PC-9 (cell line): ENCODE measurements at places on chromosomes 5 and 9. TPM values are rescaled to one million over a fixed set of nuclear protein-coding genes. Genes with fewer than 3 reads are reported as not detected.

DNA sequence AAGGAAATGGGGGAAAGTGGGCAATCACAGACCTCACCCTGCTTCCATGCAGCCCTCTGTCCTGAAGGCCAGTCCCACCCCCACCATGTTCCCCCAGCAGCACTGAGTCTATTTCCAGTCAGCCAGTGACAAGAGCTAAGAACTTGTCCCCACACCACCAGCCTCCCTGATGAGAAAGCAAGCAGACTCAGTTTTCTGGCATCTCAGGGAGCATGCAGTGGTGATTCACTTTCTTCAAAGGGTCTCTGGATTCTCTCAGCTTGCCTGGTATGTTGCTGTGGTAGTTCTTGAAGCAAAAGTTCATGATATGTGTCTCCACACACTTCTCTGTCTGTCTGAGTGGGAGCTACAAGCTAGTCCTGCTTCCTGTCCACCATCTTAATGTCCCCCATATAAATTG is 799.9 kb upstream of the TYRP1 start:
- no peaks in the 10 kb centered on the region for H3K36me3 ChIP-seq
- DNase-seq: no peak
- no peak overlapping the region for H3K27ac ChIP-seq

GRCh38 chr5:173721601-173722232 is 105.3 kb upstream of the BOD1 start:
- H3K27me3 ChIP-seq: no peaks in the 10 kb centered on the region
- H3K36me3 ChIP-seq: no peaks in the 10 kb centered on the region
- 0 out of 2 replicates have a peak, but pooled peaks cover 7% of the 10 kb centered on the region for H3K4me1 ChIP-seq
- no peak for DNase-seq
- H3K27ac ChIP-seq: no peak overlapping the region

BTNL8 gene
- total RNA-seq: not detected in 2 replicates

RASA1 gene
- 55.0 and 66.6 TPM in 2 replicates for total RNA-seq

DNA sequence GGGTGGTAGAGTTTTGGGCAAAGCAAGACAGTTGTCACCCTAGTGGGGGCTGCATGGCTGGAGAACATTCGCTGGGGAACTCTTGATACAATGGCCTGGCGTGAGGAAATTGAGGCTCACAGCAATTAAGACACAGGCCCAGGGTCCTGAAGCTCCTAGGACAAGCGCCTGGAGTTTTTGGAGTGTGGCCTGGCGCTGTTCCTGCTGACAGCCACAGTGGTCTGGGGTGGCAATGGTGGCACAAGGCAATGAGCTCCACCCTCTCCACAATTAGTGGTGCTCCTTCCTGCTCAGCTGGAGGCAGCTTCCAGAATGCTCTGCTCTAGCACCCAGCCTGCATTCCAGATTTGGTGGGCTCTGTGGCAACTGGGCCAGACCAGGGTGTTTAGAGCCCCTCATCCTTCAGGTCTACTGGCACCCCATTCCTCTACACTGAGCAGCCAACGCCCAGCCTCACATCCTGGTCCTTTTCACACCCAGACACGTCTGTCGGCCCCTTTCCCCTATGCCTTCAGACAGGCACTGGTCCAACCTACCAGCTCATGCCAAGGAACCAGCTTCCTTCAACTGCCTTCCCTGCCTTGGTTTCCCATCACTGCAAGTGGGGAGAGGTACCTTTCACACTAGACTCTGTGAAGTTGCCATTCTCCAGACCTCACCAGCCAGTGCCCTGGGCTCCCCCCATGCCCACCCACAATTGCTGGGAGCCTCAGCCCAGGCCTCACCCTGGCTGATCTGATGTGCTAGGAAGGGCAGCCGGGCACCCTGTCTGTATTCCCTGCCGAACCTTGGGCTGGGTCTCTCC is 138.1 kb upstream of the COL5A1 start:
- H3K27me3 ChIP-seq: peaks cover 40% of the 10 kb centered on the region
- no peaks in the 10 kb centered on the region for H3K36me3 ChIP-seq
- H3K4me3 ChIP-seq: no peak overlapping the region

SLCO4C1 gene
- total RNA-seq: 0.48 and 2.5 TPM in 2 replicates

PTPN3 gene
- total RNA-seq: 19.0 and 20.2 TPM in 2 replicates

DNA sequence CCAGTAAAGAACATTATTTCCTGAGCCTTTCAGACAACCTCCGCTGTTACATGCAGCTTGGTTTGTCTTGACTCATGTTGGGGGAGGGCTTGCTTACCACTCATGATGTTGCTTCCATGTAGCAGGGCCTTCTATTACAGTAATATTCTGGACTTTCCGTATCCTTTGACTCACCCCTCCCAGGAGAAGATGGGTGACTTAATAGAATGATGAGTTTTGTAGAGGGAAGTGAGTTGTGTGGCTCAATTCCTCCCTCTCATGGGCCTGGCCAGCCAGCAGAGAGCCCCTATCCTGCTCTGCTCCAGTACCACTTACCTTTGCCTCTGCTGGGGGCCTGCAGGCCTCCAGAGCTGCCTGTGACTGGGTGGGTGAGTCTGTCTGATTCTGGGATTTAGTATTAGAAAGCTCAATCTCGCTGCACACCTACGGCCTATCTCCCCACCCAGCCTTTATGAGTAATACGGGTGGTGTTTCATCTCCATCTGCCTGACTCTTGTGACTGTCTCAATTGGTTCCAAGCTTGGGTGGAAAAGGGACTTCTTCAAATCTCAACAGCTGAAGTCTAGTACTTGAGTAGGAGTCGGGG is 52.6 kb upstream of the KLF9 start:
- no peak overlapping the region for H3K4me3 ChIP-seq
- H3K36me3 ChIP-seq: no peaks in the 10 kb centered on the region
- no peaks in the 10 kb centered on the region for H3K4me1 ChIP-seq
- H3K27ac ChIP-seq: no peak overlapping the region
- DNase-seq: no peak
- no peaks in the 10 kb centered on the region for H3K27me3 ChIP-seq
